ENCODE measurements at places on chromosomes 12 and 14. TPM values are rescaled to one million over a fixed set of nuclear protein-coding genes. Genes with fewer than 3 reads are reported as not detected.

DNA sequence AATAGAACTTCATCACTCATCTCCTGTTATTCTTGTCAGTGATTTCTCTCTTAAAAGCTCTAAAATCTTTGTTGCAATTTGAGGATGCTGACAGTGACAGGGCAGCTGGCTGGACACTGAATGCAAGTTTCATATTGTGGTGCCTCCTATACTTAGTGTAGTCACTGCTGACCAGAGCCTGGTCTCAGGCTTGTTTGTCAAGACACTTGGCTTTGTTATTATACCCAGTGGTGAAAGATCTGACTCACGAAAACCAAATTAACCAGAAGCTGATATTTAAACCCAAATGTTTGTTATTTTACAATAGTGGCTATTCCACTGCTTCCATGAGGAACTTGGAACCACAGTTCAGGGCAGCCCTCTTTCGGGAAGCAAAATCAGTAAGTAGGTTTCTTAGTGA, 42.8 kb downstream of the RPGRIP1 start:
- H3K27me3 ChIP-seq, result no peaks in the 10 kb centered on the region
- H3K36me3 ChIP-seq, result no peaks in the 10 kb centered on the region
- H3K4me3 ChIP-seq, result no peak overlapping the region

- H3K4me1 ChIP-seq, result peaks cover 28% of the 10 kb centered on the region
- peak overlapping the region; percentile 76 for H3K4me3 ChIP-seq
- no peaks in the 10 kb centered on the region for H3K36me3 ChIP-seq
- DNase-seq, result no peak
- no peaks in the 10 kb centered on the region for H3K27me3 ChIP-seq
Observed at GRCh38 chr12:14364583-14365271, 755 bp upstream of the ATF7IP start.

RAPGEF3 gene
- total RNA-seq, result 1.1 TPM

LIN7A gene
- total RNA-seq, result not detected

RTN1 gene
- not detected for total RNA-seq

KRT75 gene
- not detected for total RNA-seq

Measured in CD8-positive, alpha-beta memory T cell (primary cell).